ENCODE measurements at places on chromosomes 5 and 9.

- DNase-seq: no peak
Measured at GRCh38 chr5:73482383-73483136, 15.7 kb upstream of the BTF3 start.

- DNase-seq: no peak
Measured at GRCh38 chr9:5896863-5897262, 6.2 kb downstream of the MLANA start.

GRCh38 chr5:38541174-38541725 is 15.2 kb downstream of the LIFR start:
- no peak for DNase-seq

- no peak for DNase-seq
Measured at GRCh38 chr5:134813827-134814226, 31.9 kb upstream of the C5orf24 start.

DNA sequence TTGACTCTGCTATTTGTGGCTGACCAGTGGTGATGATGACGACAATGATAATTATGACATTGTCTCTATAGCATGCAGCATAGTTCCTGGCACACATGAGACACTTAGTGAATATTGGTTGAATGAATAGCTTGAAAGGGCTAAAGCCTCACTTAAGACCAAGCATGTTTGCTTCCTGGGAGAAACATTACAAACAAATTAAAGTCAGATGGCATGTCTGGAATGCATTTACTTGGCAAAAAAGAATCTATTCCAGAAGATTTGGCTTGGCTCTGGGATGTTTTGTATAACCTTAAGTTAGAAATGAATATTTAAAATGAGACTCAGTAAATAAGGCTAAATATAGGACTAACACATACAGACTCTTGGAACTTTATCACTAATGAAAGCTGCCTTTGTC is 21.6 kb downstream of the GAS1 start:
- no peak for DNase-seq

DNA sequence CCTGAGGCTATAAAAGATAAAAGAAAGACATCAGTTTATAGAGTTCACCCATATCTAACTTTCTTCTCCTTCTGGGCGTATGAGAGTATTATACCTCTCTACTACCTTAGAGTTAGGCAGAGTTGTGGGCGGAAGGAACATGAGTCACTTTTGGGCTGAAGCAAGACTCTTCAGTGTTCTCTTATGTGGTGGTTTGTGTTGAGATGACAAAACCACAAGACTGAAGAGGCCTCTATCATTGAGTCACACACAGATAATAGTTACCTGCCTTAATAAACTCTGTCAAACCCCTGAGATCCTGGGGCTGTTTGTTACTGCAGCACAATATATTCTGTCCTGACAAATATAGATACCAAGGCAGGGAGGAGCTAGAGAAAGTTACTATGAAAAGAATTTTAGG is 184.2 kb downstream of the EFNA5 start:
- DNase-seq: peak; percentile 31

DNA sequence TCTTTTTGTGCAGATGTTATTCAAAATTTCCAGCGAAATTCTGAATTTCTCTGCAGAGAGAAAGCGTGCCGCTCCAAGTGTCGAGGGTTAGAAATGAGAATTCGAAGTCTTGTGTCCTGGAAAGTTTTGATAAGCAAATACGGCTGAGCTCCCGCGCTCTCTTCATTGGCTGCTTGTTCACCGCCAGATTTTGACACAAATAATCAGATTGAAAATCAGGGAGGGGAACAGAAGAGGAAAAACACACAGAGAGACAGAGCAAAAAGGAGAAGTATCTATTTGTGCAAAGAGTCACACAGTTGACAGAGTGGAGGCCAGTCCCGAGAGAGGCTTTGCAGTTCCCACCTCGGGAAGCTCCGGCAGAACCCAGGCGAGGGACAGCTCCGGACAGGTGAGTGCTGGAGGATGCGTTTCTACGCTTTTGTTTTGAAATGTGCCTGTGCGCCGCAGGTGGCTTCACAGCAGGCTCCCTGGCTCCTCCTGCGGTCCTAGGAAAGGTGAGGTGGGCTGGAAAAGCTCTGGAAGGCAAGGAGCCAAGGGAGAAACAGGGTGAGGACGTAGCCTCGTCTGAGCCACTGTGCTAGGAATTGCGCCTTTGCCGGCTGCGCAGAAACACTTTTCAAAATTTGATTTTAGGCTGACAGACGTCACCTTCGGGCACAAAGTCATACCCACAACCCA is at the start of gene GFI1B:
GFI1B (plus strand) TSS at position 244 of the 681 bp plus-strand sequence. CDS start 7,985 bp downstream, outside the sequence.
- DNase-seq: no peak

DNA sequence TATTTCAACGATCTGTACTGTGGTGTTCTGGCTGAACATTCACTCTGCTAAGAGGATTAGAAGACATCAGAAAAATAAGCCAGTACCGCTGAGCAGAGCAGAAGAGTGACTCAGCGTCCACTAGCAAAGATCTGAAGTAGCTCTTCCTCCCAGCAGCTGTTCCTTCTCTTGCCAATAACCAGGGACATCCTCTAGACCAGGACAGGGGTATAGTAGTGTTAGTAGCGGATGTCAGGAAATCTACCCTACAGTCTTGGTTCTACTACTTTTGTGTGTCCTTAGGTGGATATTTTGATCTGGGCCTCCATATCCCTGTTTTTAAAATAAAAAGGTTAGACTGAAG is 103.6 kb downstream of the TSSK1B start:
- DNase-seq: no peak

DNA sequence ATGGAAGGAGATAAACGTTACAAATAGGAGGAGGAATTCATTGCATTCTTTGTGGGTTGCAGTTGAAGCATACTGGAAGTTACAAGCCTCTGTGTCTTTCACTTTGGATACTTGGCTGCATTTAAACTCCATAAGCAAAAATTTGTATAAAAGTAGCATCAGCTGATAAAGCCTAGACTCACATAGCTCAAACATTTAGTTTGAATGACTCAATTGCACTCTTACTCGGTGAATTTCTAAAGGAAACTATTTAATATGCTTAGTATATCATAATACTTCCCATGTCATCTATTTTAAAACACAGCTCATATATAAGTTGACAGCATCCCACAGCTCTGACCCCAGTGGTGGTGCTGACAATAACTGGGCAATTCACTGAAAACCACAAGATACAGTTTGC is 596.6 kb upstream of the ZNF608 start:
- no peak for DNase-seq

GRCh38 chr5:5558638-5559527 is 136.4 kb downstream of the ICE1 start:
- no peak for DNase-seq

DNA sequence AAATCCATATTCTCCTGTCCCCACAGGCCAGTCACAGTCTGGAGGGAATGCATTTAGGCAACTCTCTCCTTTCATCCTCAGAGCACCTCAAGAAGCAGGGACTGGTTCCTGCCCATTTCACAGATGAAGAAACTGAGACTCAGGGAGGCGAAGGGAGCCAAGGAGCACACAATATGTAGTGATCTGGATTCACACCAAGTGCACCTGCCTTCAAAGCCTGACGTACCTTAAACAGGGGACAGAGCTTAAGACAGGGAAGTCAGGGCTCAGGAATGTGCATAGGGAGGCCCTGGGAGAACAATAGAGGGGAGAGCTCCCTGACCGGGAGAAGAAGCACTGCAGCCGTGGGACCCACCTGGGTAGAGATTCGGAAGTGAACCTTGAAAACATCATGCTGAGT is 83.0 kb downstream of the GABBR2 start:
- no peak for DNase-seq

GRCh38 chr5:66340786-66341185 is 196.7 kb downstream of the SREK1 start:
- DNase-seq: no peak

DNA sequence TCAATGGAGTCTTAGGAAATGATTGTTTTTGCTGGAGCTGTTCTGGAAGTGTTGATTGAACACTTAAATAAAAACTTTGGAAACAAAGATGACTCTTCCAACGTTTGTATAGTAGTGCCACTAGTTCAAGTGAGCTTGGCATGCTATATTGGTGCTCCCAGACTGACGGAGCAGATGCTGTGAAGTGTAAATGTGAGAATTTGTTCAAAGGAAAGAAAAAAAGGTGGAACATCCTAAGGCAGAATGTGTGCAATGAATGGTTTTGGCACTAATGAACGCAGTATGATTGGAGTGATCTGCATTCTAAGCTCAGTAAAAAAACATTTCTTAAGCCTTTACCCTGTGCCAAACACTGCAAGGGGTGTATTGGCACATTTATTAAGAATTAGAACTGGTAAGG is 69.8 kb downstream of the ZNF474 start:
- no peak for DNase-seq

- DNase-seq: no peak
Measured at GRCh38 chr5:131942016-131942415, 3.4 kb downstream of the MEIKIN start.

Measured in stimulated activated CD4-positive, alpha-beta T cell treated with anti-CD3 and anti-CD28 coated beads, Interleukin-1b, Interleukin-23, amount 100 ng/mL, for 24 hours (primary cell).